Activated CD8-positive, alpha-beta memory T cell treated with anti-CD3 and anti-CD28 coated beads for 1 hour (primary cell): ENCODE measurements at places on chromosomes 3 and 15.

- no peak for DNase-seq
Observed at GRCh38 chr3:55143336-55143735, 215.5 kb upstream of the LRTM1 start.

- DNase-seq: no peak
Observed at GRCh38 chr3:192422321-192422996, 304.9 kb downstream of the FGF12 start.

DNA sequence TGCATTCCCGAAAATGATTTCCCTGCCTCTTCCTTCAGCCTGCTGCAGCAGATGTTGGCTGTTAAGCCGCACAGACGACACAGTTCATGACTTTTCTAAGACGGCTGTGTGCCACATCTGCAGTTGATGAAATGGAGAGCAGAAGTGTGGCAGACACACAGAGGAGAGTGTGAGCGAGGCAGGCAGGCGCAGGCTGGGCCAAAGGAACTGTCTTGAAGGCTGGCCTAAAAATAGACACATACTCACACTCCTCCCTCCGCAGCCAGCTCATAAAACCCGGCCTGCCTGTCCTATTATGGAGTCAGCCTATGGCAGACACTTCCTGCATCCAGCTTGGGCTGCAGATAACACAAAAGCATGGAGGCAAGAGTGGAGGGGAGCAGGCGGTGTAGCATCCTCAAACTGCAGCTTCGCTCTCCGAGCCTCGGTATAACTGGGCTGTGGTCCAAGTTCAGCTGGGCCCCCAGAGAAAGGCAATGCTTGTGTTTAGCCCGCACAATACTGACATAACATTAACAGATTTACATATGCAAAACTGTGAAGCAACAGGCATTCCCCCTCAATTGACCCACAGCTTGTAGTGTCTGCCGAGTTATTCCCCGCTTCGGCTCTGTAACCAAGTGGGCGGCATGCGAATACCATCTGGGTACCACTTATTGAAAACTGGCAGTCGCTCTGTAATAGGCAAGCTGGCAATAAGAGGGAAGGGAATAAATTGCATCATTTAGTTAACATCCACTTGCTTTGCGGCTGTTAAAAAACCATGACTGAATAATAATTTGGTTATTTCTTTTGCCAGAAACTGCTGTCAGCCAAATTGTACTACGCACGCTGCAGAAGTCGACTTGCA is 40.8 kb downstream of the FOXP1 start:
- DNase-seq: no peak

- no peak for DNase-seq
Observed at GRCh38 chr15:85473455-85473854, 93.1 kb downstream of the AKAP13 start.

DNA sequence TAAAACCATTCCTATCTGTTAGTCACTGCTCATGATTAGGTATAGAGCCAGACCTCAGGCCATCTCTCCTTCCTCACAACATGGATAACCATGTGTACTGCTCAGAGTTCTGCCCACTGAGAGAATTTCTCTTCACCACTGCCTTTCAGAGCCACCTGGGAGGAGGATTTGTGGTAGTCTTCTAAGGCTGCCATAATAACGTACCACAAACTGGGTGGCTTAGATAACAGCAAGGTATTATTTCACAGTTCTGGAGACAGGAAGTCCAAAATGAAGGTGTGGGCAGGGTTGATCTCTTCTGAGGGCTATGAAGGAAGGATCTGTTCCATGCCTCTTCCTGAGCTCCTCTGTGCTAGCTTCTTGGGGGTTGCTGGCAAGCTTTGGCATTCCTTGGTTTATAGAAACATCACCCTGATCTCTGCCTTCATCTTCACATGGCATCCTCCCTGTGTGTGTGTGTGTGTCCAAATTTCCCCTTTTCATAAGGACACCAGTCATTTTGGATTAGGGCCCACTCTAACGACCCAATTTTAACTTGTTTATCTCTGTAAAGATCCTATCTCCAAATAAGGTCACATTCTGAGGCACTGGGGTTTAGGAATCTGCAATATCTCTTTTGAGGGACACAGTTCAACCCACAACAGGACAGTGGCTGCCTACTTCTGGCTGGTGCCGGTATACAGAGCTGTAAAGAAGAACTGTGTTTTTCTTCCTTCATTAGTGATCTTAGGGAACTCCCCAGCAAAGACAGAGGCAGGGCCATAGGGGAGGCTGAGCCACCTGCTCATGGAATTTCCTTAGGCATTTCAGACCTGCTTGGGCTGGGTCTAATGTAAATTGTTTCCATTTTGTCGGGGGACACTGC is 42.1 kb upstream of the NOX5 start:
- DNase-seq: no peak
